Hematopoietic multipotent progenitor cell treated with erythropoietin and hydrocortisone succinate and interleukin-3 and kit ligand, for 4 days (in vitro differentiated cells): ENCODE measurements at places on chromosomes 12 and 14.
A peak's percentile ranks its signal among the peaks of the same experiment; 100 is the strongest.

DNA sequence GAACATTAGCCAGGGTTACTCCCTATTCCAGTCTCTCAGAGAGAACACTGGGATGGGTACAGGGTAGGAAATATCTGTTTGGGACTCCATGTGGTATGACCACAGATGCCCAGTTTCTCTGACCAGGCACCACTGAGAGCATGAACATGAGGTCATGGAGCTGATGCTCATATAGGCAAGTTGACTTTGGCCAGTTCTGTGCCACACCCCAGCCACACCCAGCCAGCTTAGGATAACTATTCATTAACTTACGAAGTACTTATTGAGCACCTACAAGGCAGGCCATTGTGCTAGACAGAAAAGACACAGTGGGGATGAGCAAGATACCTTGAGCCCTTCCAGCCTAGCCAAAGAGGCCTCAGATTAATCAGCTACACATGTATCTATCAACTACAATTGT, 262.5 kb downstream of the DPF3 start:
- DNase-seq = no peak

DNA sequence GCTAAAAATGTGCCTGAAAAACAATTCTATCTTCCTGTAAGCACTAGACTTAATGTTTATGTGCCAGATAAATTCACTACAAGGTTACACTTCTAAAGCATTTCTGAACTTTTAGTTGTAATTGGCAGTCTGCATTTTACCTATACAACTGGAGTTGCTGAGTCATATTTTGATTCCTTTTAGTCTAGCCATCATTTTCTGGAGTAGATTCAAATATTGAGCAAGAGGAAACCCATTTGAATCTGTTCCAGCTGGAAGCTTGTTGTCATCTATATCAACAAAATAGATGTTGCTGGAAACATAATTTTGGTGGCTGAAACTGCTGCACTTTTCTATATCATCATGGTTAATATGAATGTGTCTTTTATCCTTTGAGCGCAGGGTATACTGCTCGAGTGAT, 122.2 kb upstream of the CCDC175 start:
- peak; percentile 4 for DNase-seq

DNA sequence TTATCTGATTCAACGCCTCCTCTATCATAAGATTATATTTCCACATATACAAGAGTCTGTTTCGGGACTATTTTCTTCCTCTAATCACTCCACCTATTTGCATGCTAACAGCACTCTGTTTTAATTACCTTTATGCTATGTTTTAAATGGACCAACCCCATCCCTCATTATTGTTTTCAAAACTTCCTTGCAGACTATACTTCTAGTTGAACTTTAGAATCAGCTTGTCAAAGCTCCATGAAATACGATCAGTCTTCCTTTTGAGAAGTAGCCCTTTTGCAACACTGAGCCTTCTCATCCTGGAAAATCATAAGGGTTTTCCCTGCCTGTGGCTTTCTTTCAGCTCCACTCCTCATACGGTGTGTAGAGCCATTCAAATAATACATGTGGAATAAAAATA, 36.9 kb downstream of the ATG14 start:
- DNase-seq = no peak

- DNase-seq = peak; percentile 54
Measured at GRCh38 chr12:24947541-24948419, 1.1 kb downstream of the BCAT1 start.

GRCh38 chr12:50635364-50635763, 128.5 kb upstream of the ATF1 start:
- DNase-seq = no peak

DNA sequence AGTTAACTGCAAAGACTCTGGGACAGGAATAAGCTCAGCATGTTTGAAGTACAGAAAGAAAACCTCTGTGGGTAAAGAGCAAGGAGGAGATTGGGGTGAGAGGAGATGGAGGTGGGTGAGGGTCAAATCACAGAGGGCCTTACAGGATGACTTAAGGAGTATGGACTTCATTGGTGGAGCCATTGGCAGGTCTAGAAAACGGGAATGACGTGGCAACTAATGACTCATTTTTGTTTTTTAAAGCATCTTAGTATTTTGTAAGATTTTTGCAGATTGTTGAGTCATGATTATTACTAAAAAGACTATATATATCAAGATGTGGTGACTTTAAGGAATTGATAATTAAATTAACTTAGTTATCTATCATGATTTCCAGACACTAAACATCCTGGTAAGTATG, 18.5 kb downstream of the UTP20 start:
- DNase-seq = no peak

- DNase-seq = peak; percentile 65
Measured at GRCh38 chr12:89280833-89281538, 71.3 kb downstream of the DUSP6 start.

- no peak for DNase-seq
Measured at GRCh38 chr12:19003141-19003540, 126.4 kb upstream of the PLEKHA5 start.

DNA sequence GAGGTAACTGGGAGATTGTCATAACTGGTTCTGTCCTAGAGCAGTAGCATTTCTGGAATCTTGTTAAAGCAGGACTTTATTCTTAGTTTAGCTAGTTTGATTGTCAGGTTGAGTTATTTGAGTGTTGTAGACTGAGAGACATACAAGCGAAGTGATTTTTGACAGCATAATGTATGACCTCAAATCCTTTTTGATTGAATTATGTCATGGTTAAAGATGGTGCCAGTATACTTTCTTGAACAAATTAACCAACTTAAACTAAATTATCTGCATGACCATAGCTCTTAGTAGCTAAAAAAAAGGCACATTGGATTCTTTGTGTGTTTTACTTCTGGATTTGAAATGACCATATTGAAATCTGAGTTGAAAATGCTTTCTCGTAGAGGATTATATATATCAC, 626.6 kb downstream of the TMTC2 start:
- DNase-seq = no peak

DNA sequence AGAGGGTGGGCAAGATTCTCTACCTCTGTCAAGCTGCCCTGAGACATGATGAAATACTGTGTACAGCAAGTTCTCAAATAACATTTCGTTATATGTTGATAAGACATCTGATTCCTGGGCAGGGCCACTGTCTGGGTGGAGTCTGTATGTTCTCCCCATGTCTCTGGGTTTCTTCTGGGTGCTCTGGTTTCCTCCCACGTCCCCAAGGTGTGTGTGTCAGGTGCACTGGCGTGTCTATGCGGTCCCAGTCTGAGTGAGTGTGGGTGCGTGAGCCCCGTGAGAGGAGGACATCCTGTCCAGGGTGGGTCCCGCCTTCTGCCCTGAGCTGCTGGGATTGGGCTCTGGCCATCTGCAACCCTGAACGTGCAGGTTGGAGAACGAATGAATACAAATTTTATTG, 29.6 kb downstream of the KCTD10 start:
- DNase-seq = no peak

GRCh38 chr14:94474581-94475031, 1.4 kb downstream of the SERPINA9 start:
- DNase-seq = no peak

GRCh38 chr12:89357297-89357730, 5.0 kb upstream of the DUSP6 start:
- no peak for DNase-seq

DNA sequence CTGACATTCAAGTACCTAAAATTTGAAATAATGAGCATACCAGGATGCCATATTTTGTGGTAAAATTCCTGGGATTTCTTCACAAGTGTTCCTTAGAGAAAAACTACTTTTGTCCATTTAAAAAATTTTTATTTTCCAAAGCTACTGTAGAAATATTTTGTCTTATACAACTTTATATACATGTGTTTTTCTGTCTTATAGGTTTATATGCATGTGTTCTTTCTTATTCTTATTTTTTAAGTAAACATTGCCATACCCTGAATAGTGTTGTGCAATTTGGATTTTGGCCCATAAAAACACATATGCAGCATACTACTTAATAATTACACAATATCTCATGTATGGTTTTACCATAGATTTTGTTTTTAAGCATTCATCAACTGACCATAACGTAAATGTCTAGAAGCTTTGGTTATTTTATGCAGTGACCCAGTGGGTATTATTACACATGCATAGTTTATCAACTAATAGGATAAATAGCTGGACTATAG, 1107.4 kb upstream of the SEL1L start:
- no peak for DNase-seq

DNA sequence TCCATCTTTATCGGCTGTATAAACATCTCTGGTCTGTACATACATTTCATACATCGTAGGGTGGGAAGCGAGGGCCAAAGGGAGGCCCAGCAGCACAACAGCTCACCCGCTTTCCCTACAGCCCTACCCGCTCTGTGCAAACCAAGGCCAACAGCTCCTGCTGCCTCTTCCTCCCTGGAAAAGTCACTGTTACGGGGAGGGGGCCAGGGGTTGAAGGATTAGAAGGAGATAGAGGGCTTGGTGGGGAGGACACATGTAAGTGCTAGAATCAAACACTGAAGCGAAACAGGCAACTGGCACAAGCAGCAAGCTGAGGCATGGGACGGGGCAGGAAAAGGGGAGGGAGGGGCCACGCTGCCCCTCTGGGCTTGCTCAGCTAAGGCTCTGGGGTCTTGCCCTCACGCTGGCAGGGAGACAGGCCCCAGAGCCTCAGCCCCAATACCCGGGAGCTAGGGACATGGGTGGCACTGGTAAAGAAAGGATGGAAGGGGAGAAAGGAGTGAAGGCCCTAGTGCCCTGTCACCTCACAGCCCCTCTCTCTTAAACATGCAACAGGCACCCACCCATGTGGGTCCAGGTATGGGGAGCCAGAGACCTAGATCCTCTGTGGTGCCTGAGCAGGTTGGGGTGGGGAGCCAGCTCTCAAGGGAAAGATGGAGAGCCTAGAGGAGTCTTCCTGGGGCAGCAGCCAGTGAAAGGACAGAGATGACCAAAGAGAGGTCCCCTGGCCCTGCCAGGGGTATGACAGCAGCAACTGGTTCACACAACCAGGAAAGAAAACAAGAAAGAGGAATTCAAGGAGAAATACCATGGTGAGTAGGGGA, 14.4 kb downstream of the SPRYD3 start:
- no peak for DNase-seq

DNA sequence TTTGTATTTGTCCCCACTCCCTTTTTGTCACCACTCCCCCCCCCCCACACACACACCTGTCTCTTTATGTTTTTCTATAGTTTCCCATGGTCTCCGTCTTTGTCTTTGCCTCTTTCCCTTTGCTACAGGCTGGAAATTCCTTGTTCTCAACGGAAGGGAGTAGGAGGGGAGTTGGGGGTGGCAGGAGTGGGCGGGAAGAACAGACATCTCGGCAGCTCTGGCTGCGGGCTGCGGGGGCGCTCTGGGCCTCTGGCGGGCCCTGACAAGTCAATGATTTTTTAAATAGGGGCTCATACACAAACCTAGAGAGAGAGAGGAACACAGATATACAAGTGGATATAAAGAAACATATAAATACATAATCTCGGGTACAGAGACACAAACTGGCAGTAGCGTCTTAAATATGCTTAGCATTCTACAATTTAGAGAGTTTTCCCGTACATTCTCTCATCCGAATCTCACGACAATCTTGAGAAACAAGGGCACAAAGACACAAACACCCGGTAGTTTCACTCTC, 2.4 kb upstream of the NAB2 start:
- DNase-seq = peak; percentile 85

GRCh38 chr14:99621948-99622347, 17.9 kb upstream of the CCDC85C start:
- no peak for DNase-seq

- no peak for DNase-seq
Measured at GRCh38 chr14:26765301-26765700, 167.5 kb upstream of the NOVA1 start.
